Activated CD4-positive, alpha-beta T cell treated with anti-CD3 and anti-CD28 coated beads, Interleukin-2, amount 10 ng/mL, durations not matched to agents 24 days and 14 days (primary cell): ENCODE measurements at places on chromosomes 1 and 21.

DNA sequence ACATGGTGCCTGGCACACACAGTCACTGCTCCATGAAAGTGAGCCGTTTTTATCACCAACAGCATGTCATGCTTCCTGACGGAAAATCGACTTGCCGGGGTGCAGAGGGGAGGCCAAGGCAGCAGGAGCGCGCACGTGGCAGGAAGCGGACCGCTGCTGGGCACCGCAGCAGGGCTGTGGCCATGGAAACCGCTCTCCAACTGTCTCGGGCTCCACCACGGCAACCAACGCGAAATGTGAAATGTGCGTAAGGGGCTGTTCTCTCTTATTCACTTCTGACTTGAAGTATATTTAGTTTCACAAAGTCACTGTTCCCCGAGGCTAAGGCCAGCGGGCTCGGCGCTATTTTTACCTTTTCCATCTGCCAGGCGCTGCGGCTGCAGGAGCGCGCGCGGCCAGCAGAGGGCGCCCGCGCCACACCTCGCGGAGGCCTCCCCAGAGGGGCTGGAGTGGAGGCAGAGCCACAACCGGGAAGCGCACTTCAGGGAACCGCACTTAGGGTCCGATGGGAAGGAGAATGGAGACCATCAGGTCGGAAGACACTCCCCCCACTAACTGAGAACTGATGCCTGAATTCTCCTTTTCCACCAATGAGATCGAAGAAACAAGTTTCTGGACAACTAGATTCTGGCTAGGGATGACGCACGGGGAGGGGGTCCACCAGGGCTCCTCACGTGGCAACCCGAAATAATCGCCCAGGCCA, 19.7 kb downstream of the RCC2 start:
- peak; percentile 91 for DNase-seq

- DNase-seq: no peak
Measured at GRCh38 chr1:217024911-217025310, 301.7 kb upstream of the ESRRG start.

DNA sequence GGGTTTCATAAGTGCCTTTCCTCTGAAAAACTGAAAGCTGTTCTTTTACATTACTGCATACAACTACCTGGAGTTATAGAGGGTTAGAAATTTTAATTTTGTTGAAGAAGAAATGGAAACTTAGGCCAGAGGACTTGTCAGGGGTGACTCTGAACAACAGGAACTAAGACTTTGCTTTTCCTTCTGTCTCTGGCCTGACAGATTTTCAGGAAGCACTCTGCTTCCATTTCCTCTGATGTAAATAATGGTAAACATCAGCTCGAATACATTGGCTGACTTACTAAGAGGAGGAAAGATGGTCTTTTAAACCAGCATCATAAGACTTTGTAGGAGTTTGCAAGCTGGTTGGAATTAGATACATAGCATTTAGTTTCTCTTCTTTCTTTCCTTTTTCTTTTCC, 27.1 kb upstream of the PLEKHM2 start:
- DNase-seq: no peak

- DNase-seq: no peak
Measured at GRCh38 chr21:31448496-31448895, 104.4 kb upstream of the TIAM1 start.

GRCh38 chr21:44682580-44683151, 703 bp upstream of the KRTAP12-1 start:
- DNase-seq: no peak
